GDM1 (cell line): ENCODE measurements at places on chromosomes 5 and 9.

GRCh38 chr9:89410641-89411350 lies 87.1 kb downstream of the SEMA4D start:
- no peak for DNase-seq

DNA sequence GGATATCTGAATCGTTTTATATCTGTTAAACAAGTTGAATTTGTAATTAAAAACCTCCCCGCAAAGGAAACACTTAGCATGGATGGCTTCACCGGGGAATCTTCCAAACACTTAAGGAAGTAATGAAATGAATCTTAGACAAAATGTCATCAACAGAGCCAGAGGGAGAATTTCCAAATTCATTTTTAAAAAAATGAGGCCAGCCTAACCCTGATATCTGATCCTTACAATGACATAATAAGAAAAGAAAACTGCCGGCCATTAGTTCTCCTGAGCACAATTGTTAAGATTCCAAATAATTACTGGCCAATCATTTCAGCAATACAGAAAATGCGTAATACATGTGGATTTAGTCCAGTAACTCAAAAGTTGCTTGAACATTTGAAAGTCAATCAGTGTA lies 6.1 kb upstream of the KIF12 start:
- DNase-seq, result no peak

DNA sequence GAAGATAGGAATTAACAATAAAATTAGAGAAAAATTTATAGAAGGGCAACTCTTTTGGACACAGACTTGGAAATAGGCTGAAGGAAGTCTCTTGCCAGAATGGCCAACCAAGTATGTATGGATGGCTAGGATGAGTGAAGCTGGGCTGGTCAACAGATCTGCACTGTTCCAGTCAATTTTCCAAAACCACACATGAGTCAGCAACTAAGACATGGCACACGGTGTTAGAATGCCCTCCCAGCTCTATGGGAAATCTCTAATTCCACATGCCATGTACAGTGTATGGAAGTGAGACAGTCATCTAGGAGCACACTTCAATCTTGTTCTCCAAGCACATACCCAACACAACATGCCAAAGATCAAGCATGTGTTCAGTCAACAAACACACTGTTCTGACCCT lies 129.6 kb downstream of the GLIS3 start:
- no peak for DNase-seq

DNA sequence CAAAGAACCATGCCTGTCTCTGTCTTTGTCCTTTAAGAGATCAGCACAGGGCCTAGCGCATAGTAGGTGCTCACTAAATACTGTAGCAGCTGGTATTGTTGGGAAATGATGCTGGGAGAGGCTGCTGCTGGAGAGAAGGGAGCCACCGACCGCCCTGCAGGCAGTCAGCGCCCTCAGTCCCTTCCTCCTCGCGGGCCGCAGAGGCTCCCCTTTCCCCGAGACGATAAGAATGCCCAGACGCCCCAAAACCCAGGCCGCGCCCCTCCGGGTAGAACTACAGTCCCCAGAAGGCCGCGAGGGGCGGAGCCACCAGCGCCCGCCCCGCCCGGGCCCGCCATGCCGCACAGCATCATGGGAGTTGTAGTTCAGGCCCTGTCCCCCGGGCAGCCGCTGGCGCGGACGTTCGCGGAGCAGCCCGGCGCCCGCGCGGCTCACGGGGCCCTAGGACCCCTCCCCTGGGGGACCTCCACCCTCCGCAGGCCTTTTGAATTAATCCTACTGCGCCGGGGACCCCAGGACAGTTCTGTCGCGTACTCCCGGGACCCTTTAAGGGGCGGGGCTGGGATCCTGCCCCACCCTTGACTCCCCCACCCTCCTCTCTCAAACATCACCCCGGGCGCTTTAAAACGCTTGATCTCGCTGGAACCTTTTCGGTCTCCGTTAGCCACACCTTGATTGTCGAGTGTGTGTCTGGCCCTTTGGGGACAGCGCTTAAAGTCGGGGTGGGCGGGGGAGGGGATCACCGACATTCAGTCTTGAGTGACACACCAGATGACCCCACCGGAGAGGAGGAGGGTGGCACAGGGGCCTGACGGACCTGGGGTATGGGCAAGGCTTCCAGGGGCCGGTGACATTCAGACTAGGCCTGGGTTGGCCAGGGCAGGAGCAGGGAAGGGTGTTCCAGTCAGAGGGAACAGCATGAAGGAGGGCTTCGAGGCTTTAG lies 24.8 kb upstream of the IER5L start:
- DNase-seq, result peak; percentile 57

GRCh38 chr5:135173662-135174290 lies 139.7 kb upstream of the PITX1 start:
- no peak for DNase-seq

DNA sequence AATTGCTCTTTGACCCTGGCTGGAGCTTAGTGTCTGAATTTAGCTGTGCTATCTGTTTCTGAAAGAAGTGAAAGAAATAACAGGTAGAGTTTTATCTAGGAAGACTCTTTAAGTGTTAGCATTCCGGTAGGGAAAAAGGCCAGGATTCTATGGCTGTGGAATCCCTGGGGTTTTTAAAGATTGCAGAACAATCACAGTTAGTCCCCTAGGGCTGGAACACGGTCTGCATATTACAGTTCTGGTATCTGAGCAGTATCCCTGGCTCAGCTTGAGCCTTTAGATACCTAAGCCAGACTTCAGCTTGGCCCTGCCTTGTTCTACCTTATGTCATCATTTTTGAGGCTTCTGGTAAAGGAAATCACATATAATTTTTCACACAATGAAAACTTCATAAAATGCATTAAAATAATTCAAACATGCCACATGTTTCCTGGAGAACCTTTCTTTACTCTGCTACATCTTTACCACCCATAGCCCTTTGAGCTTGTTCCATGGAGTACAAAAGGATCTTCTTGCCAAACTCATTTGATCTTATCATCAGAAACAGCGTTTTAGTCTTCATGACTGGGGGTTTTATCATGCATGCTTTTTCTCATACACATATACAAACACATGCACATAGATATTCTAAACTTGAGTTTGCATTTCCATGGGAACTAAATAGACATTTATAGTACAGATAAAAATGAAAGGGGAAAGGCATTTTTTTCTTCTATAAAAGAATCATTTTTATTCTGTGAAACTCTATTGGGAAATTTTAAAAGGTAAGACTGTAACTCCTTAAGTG lies 410.8 kb downstream of the CETN3 start:
- DNase-seq, result no peak

DNA sequence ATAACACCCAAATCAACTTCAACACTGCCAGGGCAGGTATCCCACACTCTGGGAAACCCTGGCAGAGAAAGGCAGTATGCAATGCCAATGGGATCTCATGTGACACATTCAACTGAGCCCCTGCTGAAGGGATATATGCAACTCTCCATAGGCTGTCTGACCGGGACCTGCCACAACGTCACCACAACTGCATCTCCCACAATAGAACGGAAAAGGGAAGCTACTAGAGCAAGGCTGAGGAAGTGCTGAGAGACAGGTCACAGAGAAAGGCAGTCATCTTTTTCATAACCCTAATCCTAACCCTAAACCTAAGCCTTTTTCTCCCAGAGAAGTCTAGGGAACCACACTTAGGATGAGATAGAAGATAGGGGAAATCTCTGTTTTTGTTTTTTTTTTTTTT lies 345.9 kb upstream of the CD180 start:
- peak; percentile 3 for DNase-seq

GRCh38 chr5:76402886-76403765 lies at the start of gene IQGAP2:
Gene IQGAP2 (plus strand): TSS chr5:76403285. CDS start chr5:76403546, 261 bp downstream.
- peak; percentile 89 for DNase-seq

DNA sequence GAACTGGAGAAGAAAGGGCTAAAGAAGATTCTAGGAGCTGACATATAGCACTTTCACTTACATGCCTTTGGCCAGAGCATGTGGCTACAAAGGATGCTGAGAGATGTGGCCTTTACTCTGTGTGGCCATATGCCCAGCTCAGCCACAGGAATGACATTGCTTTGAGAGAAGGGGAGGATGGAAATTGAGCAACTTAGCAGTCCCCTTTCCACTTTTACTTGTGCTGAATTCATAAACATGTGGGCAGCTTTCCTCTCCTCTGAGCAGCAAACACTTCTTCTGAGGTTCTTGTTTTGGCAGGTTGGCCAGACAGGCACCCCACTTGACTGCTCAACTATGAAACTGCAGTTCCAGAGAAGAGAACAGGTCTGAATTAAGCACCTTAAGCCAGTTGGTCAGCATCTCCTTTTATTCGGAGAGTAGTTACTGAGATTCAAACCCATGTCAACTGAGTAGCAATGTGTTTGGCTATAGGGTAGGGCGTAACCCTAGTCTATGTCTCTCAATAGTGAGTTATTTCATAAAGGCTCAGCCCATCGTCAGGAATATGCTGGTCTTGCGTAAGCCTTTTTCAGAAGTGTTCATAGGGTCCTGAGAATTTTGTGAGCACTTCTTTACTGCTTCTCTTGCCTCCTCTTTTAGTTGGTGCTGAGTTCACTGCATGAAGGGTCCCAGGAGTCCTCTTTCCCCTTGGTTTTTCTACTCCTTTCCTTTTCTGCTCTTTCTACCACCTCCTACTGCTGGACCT lies 134.5 kb downstream of the PALM2AKAP2 start:
- DNase-seq, result no peak

DNA sequence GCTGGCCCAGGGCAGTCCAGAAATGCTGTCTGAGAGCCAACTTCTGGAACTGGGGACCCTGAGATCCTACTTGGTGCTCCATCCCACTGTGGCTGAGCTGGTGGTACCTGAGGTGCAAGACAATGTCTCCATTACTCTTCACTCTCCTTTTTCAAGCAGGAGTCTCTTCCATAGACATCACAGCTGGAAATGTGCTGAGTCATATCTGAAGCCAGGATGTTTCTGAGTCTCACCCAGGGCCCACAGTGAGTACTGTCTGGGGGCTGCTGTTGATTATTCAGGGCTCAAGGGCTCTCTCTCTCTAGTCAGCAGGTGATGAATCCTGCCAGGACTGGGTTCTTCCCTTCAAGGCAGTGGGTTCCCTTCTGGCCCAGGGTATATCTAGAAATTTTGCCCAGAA lies 145.2 kb upstream of the TAS2R1 start:
- DNase-seq, result no peak

DNA sequence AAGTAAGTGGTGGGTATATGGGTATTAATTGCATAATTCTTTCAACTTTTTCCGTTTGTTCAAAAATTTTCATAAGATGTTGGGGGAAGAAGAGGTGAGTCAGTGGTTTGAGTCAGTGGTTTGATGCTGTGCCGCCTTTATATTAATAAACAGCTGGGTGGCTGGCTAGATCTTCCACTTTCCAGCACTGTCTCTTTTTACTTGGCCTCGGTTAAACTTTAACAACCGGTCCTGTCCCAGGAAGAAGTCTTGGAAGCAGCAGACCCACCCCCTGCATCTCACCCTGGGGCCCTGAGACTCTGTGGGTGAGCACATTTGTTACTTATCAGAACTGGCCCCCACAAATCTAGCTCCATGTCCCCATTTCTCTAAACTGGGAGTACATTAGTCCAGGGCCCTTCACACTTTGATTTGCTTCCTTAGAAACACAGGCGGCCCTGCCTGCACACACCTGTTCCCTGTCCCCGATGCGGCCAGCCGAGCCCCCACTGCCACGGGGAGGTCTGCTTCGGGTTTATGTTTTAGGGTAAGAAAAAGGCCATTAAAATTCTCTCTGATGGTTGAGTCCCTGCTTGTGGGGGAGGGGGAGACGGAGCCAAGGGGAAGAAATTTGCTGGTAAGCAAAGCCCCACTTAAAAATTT lies 90.7 kb downstream of the PTCH1 start:
- no peak for DNase-seq

DNA sequence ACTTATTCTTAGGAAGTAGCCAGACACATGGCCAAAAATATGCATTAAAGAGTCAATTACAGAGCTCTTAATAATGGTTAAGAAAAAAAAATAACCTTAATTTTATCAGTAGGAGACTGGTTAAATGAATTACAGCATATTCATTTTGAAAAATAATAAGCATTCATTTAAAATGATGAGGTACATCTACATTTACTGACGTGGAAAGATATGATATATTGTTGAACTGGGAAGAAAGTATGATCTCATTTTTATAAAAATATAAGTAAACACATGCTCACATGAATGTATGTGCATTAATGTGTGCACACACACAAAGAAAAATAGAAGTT lies 250.3 kb downstream of the ENC1 start:
- DNase-seq, result no peak

GRCh38 chr5:6849316-6850105 lies 136.3 kb downstream of the TENT4A start:
- DNase-seq, result no peak

DNA sequence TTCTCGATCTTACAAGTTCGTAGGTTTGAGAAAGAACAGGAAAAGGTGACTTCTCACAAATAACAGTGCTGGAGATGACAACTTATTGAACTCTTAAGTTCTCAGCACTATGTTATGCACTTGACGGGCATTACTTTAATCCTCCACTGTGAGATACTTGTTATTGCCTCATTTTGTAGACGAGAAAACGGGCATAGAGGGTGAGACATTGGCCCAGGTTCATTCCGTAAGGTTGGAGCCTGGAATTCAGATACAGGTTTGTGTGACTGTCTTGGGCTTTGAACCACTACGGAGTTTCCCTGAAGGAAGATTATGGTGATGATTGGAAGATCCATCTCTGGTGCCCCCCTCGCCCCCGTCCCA lies 657 bp downstream of the MAT2B start:
- no peak for DNase-seq

DNA sequence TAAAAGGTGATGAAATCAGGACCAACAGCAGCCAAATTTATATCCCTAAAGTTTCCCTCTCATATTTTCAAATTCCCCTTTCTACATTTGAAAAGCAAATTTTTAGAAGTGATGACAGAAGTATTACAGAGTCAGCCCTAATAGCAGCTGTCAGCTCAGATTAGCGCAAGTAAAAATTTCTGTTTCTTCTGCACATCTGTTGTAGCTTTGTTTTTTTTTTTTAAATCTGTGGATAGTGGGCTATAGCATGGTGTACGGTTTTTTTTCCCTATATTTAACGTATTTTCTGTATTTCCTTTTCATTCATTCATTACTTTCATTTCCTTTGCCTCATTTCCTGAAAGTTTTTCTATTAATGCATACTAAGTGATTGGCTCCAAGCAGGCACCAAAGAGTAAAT lies 99.1 kb downstream of the MACIR start:
- no peak for DNase-seq

DNA sequence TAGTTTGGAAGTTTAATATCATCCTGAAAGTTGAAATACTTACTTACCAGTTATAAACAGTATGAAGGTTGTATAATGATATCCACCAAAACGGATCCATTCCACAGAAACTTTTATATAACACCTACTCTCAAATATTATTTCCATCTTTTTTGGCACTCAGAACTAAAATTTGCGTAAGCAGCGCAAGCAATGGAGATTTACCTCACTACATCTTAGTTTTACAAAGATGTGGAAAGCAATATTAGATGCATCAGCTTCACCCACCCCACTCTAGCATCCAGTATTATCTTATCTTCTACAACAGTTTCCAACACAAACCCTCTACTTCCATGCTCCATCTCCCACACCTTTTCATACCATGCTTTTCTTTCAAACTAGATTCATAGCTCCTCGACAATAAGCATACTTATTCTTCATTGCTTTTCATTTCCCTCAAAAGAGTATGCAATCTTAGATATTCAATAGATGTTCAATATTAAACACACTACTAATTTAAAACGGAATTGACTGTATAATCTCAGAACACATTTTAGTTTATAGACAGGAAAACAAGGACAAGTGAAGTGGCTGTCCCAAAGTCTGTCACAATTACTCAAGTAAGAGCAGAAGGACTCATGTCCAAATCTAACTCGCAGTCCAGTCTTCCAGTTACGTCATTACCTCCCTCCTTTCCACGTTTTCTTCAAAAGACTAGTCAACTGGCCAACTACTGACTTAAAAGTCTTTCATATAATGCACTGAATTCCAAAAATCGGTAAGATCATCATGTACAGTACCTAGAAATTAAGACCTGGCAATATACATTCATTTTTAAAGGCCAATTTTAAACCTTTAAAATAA lies 2.2 kb downstream of the PPP2CA start:
- DNase-seq, result no peak
